ENCODE measurements at places on chromosomes 6 and 20.

- DNase-seq, result no peak
Observed at GRCh38 chr6:112335736-112336135, 11.4 kb upstream of the RFPL4B start.

GRCh38 chr6:56570413-56571359 lies 72.0 kb downstream of the DST start:
- no peak for DNase-seq

DNA sequence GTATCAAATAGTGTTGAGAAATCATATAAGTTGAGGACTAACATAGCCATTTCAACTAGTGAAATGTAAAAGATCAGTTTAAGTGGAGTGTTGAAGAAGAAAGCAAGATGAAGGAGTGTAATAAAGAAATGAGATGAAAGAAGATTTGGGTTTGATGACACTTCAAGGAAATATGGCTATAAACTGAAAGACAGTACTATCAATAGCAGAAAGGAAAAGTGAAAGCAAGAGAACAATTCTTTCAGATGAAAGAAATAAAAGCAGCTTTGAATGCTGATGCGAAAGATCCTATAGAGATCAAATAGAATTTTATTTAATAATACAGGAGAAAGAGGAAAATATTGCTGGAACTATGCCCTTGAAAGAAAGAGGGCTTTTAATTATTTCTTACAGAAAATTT lies 92.8 kb upstream of the PRSS16 start:
- DNase-seq, result no peak

DNA sequence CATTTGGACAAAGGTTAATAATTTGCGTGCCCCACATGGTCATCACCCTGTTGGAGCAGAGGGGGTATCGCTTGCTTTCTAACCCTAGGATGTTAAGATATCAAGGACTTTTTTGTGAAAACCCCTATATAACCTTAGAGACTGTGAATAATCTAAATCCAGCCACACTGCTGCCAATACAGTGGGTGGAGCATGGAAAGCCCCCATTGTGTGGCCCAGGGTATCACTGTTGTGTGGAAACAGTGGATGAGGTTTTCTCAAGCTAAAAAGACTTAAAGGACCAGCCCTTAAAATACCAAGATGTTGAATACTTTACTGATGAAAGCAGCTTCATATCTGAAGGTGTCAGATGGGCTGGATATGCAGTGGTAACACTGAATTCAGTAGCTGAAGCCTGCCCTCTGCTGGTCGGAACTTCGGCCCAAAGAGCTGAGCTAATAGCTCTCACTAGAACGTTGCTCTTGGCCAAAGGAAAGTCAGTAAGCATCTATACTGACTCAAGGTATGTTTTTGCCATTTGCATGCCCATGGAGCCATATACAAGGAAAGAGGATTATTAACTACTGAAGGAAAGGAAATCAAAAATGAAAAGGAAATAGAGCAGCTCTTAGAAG lies 695.2 kb downstream of the PHF3 start:
- DNase-seq, result no peak

GRCh38 chr6:55774286-55775028 lies 100.9 kb downstream of the BMP5 start:
- no peak for DNase-seq

GRCh38 chr6:44898296-44898930 lies 429.7 kb upstream of the RUNX2 start:
- DNase-seq, result no peak

DNA sequence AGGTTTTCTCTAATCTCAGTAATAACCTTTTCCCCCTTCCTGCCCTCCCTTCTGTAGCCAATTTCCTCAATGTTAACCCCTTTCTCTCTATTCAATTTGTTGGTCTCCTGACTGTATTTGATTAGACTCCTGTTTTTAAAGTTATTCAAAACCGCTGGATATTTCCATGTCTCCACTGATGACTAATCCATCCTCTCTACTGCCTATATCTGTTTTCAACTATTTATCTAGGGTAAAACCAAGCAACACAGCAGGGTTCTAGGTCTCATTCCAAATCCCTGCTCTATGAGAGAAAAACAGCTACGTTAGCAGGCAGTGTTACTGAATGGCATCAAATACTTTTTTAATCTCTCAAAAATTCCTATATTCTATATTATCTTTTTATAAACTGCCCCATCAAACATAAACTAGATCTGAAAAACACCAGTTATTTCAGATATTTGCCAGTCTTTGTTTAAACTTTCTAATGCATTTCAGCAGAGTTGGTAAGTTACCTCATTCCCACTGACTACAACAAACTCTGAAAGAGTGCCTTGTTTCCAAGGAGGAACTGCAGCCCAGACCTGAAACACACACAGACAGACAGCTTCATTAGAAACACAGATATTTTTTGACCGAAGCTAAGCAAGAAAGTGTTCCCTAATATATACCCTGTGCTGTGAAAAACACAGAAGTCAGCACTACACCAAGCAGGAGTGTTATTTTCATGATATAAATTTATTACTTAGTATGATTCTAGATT lies 8.2 kb downstream of the RTN4IP1 start:
- no peak for DNase-seq

- DNase-seq, result no peak
Observed at GRCh38 chr6:17679726-17680125, 27.0 kb downstream of the NUP153 start.

DNA sequence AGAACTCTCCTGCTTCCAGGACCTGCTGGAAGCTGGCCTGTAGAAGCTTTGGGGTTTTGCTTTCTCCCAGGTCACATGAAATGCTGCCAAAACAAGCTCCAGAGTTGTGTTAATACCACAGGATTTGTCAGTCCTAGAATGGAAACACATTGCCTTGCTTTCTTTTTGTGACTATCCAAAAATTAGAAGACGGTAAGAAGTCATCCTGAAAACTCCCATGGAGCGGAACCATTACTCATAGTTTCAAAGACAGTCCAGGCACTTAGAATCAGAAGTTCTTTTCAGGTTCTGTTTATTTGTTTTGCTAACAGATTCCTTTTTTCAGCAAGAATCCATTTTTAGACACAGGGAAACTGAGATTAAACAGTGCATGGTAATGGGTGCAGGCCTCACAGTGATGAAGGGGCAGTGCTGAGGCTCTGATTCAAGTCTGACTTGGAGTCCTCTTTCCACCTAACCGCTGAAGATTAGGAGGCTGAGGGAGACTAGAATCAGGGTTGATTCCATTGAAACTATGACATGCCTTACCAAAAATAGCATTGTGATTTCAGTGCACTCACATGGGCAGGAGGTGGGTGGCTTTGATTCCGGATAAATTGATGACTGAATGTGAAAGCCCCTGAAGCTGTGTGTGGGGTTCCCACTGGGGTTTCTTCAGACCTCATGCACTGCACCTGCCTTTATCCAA lies 72.2 kb upstream of the NAA20 start:
- DNase-seq, result no peak

DNA sequence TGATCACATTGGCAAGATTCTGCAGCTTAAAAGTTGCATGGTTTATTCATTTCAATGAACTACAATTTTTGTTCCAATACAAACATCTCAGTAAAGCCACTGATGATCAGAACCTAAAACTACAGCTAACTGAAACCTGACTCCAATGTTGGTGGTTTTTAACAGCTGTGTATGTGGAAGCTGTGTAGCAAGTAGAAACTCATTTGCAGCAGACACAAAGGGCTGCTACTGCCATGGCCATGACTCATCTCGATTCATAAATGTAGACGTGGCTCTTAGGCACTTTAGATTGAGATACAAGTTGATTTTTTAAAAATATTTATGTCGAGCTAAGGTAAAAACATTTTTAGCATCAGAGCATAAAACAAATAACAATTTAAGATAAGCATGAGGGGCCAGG lies 19.5 kb upstream of the MAP3K4 start:
- no peak for DNase-seq

DNA sequence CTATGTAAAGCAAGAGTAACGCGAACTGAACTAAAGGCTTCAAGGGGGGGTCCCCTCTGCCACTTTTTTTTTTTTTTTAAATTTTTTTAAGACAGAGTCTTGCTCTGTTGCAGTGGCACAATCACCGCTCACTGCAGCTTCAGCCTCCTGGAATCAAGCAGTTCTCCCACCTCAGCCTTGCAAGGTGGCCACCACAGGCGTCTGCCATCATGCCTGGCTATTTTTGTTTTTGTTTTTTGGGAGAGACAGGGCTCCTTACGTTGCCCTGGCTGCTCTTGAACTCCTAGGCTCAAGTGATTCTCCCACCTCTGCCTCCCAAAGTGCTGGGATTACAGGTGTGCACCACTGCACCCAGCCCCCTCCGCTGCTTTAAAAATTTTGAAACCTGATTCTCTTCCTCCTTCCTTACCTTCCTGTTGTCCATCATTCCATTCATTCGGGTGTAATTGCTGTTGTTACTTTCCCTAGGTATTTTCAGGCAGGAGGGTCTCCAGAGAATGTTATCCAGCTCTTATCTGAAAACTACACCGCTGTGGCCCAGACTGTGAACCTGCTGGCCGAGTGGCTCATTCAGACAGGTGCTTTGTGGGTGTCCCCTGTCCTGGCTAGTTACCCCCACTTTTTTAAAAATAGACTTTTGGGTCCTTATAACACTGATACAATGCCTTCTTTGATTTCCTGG lies 5.4 kb downstream of the NELFCD start:
- no peak for DNase-seq

DNA sequence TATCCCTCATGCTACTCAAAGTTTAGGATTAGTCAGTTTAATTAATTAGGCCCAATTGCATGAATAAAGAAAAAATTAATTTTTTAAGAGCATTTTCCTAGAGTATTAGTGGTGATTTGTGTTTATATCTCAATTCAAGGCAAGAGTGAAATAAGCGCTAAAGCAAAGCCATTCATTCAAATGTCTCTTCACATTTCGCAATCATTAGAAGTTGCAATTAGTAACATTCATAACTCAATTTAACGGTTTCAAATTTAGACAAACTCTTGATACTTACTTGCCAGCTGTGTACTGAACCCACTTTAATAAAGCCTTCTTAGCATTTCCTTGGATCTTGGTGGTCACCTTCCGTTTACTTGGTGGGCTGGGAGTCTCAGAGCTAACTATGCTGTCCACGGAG lies 127.2 kb downstream of the SYNE1 start:
- DNase-seq, result no peak

DNA sequence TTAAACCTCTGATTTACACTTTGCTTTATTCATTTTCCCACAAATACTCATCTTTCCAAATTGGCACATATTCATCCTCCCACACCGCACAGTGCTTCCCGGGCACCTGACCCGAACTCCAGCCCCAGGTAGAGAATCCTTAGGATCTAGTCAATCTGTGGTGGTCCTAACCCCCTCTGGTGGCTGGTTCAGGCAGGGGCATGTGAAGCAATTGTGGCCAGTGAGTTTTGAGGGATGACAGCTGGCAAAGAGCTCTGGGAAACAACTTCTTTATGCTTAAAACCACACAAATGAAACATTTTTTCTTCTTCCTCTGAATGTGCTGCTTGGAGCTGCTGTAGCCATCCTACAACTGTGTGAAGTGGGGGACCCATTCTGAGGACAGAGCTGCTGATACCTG lies 54.7 kb downstream of the ELOVL5 start:
- no peak for DNase-seq

DNA sequence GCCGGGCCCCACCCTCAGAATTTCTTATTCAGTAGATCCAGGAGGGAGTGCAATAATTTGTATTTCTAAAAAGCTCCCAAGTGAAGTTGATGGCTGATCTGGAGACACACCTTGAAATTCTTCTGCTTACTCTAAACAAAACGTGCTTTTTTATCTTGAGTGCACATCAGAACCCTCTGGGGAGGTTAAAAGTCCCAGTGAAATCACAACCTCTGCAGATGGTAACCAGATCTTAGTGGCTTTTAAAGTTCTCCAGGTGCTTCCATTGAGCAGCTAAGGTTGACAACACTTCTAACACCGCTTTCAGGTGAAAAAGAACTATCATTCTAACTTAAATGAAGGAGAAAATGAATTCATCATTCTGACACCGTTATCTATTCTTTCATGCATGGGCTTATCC lies 45.6 kb upstream of the ESR1 start:
- DNase-seq, result no peak

- no peak for DNase-seq
Observed at GRCh38 chr20:57025666-57026224, 240.7 kb downstream of the BMP7 start.

- no peak for DNase-seq
Observed at GRCh38 chr6:7267466-7268091, 45.4 kb downstream of the SSR1 start.

DNA sequence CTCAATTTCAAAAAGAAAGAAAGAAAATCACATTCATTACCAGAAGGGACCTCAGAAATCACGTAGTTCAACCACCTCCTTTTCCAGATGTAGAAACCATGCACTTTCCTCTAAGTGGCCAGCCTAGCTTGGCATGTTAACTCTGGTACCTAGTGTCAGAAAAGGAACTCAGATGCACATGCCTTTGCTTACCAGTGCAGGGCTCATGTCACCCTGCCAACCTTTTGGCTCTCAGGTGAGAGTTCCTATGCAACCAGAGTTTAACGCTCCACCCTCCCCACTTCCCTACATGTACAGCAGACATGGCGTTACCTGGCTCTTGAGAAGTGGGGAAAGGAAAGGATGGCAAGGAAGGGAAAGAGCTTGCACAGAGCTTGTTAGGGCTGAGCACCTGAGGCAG lies 16.3 kb upstream of the IL17F start:
- DNase-seq, result no peak

DNA sequence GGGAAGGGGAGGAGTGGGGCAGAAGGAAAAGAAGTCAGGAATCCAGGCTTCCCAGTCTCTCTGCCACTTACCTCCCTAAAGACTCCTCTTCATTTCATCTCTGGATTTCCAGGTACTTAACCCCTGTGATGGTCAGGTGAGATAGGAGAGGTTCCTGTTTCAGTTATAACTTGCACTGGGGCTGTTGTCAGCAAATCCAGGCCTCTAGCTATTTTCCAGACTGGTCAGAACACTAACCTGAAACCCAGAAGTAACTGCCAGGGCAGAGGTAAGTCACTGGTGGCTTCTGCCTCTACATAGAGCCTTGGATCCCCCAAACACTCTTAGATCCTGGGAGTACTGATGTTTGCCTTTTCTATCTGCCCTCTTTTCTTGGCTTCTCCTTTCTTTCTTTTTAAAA lies 233.5 kb upstream of the TAB2 start:
- no peak for DNase-seq

DNA sequence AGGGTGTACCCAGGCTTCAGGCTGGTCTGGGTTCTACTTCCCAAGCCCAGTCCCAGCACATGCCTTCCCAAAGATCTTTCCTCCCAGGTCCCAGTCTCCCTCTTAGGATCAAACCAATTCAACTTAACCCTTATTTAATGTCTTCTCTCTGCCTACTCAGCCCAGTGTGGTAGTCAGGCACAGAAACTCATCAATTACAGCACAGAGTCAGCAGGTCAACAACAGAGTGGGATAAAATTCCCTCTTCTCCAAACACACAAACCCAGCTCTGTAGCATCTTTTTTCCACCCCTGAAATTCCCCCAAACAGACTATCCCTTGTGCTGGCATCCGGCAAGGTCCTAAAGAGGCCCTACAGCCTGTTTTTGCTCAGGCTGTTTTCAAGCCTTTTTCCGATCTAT lies 47.3 kb upstream of the CDYL start:
- DNase-seq, result no peak

GRCh38 chr6:159481897-159482296 lies 211.1 kb downstream of the SOD2 start:
- DNase-seq, result no peak

Measured in stimulated activated CD4-positive, alpha-beta T cell treated with anti-CD3 and anti-CD28 coated beads, Interleukin-1b, Interleukin-23, amount 100 ng/mL, for 24 hours (primary cell).